ENCODE measurements at places on chromosomes 3 and 15. TPM values are rescaled to one million over a fixed set of nuclear protein-coding genes. Genes with fewer than 3 reads are reported as not detected.

- no peaks in the 10 kb centered on the region for H3K36me3 ChIP-seq
- no peak overlapping the region for H3K27ac ChIP-seq
- H3K27me3 ChIP-seq, result no peaks in the 10 kb centered on the region
- no peak overlapping the region for H3K4me3 ChIP-seq
- H3K4me1 ChIP-seq, result no peaks in the 10 kb centered on the region
- DNase-seq, result no peak
Measured at GRCh38 chr3:51257870-51258269, 127.2 kb upstream of the MANF start.

- H3K27ac ChIP-seq, result peak overlapping the region; percentile 94
- peaks cover 5% of the 10 kb centered on the region for H3K36me3 ChIP-seq
- peaks cover 3% of the 10 kb centered on the region for H3K27me3 ChIP-seq
- no peak for DNase-seq
- peak overlapping the region; percentile 96 for H3K4me3 ChIP-seq
- H3K4me1 ChIP-seq, result peaks cover 16% of the 10 kb centered on the region
Measured at GRCh38 chr15:75335313-75335704, 554 bp upstream of the COMMD4 start.

DNA sequence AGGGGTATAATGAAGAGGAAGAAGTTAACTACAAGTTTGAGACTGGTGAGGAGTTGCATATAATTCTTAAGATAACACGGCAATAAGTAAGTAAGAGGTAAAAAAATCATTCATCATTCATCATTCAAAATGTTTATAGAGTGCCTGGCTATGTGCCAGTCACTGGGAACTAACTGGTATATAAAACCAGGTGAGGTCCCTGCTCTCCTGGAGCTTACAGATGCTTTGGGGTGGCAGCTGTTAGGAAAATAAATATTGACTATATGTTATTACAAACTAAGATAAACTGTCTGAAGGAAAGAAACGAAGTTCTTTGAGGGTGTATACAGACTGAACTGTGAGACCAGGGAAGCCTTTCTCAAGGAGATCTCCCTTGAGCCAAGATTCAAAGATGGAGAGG is 2.9 kb downstream of the CASR start:
- H3K4me1 ChIP-seq, result peaks cover 4% of the 10 kb centered on the region
- peaks cover 79% of the 10 kb centered on the region for H3K27me3 ChIP-seq
- no peak overlapping the region for H3K4me3 ChIP-seq
- no peaks in the 10 kb centered on the region for H3K36me3 ChIP-seq
- DNase-seq, result no peak

DNA sequence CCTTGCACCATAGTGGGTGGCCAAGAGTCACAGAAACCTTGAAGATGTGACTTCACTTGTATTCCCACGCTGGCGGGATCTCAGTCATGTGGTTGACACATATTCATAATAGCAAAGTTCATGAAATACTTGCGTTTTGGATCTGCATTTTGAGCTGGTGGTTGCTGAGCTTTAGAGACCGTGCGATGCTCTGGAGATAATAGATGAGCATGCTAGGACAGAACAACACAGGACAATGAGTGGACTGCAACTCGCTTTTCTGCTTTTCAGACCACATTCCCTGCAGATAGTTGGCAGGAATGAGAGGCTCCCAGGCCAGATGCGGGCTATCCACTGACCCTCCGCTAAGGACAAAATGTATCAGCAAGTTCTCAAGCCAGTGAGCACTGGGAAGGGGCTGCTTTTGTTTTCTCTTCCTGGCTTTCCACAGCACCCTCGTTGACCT is 13.8 kb upstream of the STARD5 start:
- H3K27ac ChIP-seq, result no peak overlapping the region
- peak; percentile 9 for DNase-seq

GASK1A gene
- not detected for total RNA-seq

Measured in activated CD8-positive, alpha-beta T cell treated with anti-CD3 and anti-CD28 coated beads, Interleukin-2, amount 10 ng/mL, durations not matched to agents 7 days and 5 days (primary cell).